ENCODE measurements at places on chromosomes 3 and 15.

DNA sequence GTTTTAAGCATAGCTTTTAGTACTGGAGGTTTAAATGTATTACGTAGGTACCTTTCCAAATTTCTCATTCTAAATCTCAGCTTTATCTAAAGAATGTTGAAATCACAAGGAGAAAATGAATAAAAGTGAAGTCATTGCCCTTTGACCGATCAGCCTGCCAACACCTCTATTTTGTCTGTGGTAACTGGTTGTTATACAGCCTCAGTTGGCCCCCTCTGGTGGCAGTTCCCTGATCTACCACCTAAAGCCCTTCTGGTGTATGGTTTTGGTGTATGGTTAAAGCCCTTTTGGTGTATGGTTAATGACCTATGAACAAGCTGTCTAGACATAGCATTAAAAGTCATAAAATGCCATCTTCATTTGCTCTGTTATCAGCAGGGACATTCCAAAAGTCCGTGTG, 378.2 kb upstream of the AZI2 start:
- no peak for DNase-seq

DNA sequence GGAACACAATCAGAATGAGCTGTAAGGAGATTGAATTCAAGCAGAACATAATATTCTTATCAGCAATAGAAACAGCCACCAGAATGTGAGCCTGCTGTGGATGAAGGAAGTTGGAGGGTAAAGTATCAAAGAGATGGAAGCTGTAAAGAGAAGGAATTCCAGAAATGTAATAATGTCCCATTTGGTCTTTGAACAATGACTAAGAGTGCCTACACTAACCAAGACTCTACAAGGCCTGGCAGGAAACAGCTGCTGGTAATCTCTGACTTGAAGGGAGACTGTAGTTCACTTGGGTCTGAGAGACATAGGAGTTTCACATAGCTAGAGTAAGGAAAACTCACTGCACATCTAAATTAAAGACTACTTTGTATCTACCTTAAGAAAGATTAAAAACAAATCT, 1176.0 kb upstream of the ALCAM start:
- DNase-seq = no peak

GRCh38 chr15:42182961-42183360, 25.1 kb downstream of the VPS39 start:
- peak; percentile 12 for DNase-seq

DNA sequence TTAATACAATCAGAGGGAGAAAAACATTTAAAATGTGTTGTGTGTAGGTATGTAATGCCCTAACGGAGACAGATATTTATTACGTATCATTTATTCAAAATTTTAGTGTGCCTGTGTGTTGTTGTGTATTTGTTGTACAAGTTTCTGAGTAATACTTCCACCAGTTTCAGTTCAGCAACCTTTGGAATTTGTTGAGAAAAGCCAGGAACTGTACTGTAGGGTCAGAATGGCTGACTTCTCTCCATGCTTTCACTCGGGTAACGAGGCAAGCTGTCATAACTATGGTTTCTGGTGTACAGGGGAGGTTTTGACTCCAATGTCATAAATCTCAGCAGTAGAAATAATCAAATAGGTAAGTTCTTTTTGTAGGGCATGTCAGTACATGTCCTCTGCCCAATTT, 23.8 kb upstream of the CNTN6 start:
- DNase-seq = no peak

DNA sequence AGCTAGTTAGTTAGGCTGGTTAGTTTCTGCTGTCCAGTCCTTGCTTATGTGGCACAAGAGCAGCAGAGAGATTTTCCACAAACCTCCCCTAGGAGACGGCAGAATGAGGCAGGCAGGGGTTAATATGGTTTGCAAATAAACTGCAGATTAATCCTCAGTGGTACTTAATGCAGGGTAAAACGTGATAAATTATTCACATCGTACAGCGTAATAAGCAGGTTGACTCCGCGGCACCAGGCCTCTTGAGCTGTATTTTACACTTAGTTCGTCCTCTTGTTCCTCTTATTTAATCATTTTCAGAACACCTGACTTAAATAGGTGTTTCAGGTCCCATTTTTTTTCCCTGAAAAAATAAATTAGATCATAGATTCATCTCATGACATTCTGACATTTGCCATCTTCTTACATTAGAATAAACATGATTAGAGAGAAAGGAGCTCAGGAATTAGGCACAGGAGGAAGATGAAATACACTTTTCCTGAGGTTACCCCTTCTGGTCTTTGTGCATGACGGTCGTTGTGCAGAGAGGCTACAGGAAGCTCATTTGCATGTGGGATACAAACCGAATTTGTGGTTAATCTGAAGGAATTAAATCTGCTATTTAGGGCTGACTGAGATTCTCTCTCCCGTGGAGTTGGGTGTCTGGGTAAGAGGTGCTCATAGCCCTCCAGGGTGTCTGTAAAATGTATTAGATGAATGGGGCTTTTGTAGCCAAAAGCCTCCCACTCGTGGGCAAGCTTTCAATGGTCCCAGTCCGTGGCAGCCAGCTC, 27.1 kb upstream of the VPS8 start:
- no peak for DNase-seq

- no peak for DNase-seq
These were observed 158.0 kb downstream of the FBLN2 start for GRCh38 chr3:13706886-13707285.

DNA sequence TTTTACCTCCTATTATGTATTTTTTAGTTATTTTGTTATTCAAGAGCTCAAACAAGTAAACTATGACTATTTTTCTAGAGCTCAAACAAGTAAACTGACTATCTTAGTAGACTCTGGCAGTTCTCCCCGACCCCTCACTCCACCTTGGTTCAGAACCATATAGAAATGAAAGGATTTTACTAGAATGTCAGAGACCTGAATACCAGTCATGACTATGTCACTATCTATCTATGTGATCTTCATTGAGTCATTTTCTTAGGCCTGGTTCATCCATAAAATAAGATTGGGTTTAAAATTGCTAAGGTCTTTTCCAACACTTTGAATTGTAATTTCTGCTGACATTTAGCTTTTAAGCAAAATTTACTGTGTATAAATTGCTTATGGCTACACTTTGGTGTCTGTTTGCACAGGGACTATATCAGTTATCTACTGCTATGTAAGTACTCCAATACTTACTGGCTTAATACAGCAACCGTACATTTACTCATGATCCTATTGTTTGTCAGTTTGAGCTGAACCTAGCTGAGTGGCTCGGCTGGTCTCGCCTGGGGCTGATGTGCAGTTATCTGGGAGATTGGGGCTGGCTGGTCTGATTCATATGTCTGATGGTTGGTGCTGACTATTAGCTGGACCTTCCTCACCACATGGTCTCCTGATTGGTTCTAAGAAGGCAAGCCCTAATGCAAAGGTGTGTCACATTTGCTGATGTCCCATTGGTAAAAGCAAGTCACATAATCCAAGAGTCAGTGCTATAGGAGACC, 37.0 kb downstream of the RASA2 start:
- no peak for DNase-seq

DNA sequence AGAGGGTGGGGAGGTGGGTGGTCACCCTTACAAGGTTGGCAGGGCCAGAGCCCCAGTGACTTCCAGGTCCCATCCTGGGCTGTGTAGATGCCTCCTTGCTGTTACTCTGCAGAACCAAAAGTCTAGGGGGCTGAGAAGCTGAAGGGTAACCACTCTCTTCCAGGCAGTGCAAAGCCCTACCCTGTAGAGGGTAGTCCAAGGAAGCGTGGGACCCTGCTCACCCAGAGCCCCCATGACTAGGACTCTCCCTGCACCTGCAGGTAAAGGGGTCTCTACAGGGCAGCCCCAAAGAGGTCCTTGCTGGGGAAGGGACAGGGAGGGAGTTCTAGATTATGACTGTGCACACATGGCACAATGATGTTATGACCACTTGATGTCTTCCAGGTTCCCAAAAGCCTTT, 14.2 kb downstream of the GHRL start:
- DNase-seq = no peak

DNA sequence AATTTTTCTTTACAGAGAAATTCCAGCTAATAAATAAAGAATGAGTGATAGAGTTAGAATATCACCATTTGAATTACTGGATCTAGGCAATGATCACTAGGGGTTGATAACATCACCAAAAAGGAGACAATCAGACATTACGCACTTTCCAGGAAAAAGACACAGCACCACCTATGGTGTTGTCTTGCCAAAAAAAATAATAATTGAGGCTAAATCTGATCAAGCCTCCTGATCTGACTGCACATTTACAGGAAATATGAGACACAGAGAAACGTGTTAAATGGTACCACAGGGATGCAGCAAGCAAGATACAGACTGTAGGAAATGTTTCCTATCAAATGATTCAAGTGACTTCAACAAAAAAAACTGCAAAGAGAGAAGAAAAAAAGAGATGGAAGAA, 92.8 kb downstream of the EOMES start:
- DNase-seq = no peak

- DNase-seq = no peak
These were observed 84.2 kb upstream of the SLC25A26 start for GRCh38 chr3:66136597-66136996.

- no peak for DNase-seq
These were observed 470.1 kb upstream of the ATP11B start for GRCh38 chr3:182323126-182323700.

DNA sequence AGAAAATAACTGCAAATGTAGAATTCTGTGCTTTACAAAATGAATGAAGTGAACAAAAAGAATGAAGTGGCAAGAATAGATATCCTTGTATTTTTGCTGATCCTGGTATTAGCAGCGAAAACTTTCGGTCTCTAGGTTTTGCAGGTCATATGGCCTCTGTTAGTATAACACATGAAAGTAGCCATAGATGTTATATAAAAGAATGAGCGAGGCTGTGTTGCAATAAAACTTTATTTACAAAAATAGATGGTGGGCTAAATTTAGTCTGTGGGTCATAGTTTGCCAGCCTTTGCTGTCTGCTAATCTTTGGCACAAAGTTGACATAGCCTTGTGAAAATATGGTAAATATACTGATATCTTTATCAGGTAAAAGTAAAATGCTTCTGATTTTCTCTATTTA, 35.2 kb downstream of the SEC22A start:
- DNase-seq = no peak

DNA sequence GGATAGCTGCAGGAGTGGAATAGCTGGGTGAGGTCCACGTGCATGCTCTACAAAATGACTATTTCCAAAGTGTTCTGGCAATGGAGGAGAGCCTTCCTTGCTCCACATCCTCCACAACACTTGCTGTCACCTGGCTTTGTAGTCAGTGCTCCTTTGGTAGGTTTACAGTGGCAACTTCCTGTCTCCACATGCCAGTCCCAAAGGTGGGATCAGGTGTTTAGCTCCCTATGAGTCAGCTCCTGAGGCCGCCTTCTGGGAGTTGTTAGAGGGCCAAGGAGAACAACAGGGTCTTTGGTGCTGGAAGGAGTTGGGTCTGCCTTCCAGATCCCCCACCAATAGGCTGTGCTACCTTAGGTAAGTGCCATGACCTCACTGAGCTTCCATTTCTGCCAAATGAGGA, 15.3 kb upstream of the LIMD1 start:
- DNase-seq = no peak

GRCh38 chr3:73298243-73299183, 237.1 kb downstream of the EBLN2 start:
- DNase-seq = no peak

DNA sequence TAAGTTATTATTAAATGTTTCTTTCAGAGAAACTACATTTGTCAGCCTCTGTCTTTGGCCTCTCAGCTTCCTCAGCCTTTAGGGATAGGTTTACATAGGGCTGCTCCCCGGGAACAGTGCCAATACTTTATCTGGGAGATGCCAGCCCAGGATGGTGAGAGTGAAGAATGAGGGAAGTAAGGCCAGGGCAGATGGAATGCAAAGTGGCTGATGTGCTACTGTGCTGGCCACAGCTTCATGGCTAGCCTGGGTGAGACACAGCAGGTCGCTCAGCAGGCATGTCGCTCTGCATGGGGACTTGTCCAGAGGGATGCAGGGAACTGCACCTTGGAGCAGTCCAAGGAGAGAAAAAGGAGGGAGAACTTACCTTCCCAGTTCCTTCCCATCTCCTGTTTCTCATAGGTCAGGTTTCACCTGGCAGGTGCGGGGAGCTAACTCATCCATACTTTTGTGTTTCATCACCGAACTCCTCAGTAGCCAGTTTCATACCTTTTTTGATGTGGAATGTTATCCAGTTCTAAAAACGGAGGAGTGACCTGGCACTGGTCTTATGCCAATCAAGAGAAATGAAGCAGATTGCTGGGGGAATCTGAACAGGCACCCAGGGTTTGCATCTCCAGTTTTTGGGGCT, 30.9 kb upstream of the C15orf39 start:
- no peak for DNase-seq

GRCh38 chr3:36615861-36616260, 148.5 kb downstream of the DCLK3 start:
- no peak for DNase-seq

GRCh38 chr3:54970895-54971294, 43.0 kb upstream of the LRTM1 start:
- no peak for DNase-seq

DNA sequence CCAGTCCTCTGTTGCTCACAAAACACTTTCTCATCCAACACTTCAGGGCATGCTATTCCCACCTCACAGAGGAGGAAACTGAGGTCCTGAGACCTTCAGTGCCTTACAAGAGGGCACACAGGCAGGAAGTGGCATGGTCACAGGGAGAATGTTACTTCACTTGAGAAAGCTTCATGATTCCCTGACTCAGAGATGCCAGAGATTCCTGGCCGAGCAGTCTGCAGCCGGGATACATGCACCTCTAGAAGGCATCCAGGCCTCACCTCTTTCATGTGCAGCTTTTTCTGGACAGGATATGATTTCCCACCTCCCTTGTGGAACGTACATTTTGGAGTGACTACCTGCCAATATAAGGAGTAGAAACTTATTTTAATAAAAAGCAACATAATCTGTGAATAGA, 2.8 kb upstream of the SST start:
- DNase-seq = no peak

GRCh38 chr3:10192953-10193691, 28.4 kb downstream of the IRAK2 start:
- no peak for DNase-seq

DNA sequence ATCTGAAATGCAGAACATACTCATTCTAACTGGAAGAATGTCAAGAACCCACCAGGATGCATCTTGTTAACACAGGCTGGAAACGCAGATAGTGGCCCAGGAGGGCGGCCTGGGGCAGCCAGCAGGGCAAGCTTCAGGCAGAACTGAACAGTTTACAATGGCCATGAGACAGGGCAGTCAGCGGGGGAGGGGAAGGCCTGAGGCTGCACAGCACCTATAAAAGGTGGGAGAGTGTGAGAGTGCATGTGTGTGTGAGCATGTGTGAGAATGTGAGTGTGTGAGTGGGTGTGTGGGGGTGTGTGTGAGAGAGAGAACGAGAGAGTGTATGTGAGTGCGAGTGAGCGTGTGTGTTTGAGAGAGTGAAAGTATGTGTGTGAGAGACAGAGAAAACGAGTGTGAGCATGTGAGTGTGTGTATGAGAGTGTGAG, 26.8 kb upstream of the SLCO2A1 start:
- DNase-seq = no peak

- no peak for DNase-seq
These were observed 461.1 kb upstream of the TGFBR2 start for GRCh38 chr3:30145281-30145680.

GRCh38 chr15:41606997-41607396, 48.0 kb downstream of the TYRO3 start:
- DNase-seq = no peak

All from hypothalamus (tissue), 51 donors.